Fibroblast of mammary gland (primary cell): ENCODE measurements at places on chromosomes 6 and 20.

- no peak for DNase-seq
These were observed 3.5 kb downstream of the MMP24OS start for GRCh38 chr20:35274172-35275092.

- DNase-seq = no peak
These were observed 27.5 kb downstream of the TOX2 start for GRCh38 chr20:43942201-43942590.

DNA sequence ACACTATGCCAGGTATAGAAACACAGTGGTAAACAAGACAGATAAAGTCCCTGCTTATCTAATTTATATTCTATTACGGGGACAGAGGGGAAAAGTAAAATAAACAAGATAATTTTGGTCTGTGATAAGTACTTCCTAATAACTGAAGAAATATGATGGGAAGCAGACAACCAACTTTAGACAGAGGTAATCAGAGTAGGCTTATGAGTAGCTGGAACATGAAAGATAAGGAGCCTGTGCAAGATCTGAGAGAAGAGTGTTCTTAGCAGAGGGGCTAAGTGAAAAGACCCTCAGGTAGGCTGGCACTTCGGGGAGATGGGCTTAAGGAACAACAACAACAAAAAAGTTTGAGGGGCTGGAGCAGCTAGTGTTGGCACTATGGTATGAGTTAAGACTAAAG lies 4.1 kb downstream of the RNF8 start:
- no peak for DNase-seq

GRCh38 chr6:128161839-128162238 lies 261.0 kb upstream of the THEMIS start:
- no peak for DNase-seq

- DNase-seq = peak; percentile 33
These were observed 10.7 kb upstream of the EDN1 start for GRCh38 chr6:12279322-12280091.

DNA sequence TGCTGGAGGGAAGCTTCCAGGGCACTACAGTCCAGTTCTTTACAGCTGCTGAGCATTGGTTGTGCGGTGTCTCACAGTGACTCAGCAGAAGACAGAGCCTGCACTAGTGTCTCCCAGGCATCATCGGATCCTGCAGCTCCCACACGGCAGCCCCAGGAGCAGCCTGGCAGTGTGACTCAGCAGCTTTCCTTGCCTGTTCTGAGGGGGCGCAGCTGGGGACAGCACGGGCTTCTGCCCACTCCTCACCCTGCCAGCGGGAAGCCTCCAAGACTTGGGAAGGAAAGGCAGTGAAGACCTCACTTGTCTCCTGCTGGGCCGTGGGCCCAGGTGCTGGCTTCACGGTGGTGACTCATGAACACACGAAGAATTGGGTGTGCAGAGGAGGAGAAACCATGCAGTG lies 165.4 kb downstream of the SYNDIG1 start:
- DNase-seq = peak; percentile 90

DNA sequence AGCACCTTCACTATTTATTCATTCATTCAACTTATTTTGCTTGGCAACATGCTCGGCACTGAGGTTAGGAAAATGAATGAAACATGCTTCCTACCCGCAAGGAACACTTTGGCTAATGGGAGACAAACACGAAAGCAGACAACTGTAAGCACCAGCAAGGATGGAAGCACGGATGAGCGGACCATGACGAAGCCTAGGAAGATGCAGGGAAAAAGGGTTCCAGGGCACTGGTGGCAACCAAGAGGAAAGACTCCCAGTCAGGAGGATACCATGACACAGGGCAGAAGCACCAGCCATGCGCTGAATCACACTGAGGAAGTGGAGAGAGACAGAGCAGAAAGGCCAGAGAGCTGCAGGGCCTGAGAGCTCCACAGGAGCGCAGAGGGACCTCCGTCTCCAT lies 9.8 kb downstream of the PDE10A start:
- DNase-seq = no peak

- peak; percentile 68 for DNase-seq
These were observed 102.4 kb downstream of the CDH26 start for GRCh38 chr20:60060593-60060992.

GRCh38 chr20:1037039-1037438 lies 34.9 kb upstream of the RSPO4 start:
- DNase-seq = no peak

- peak; percentile 53 for DNase-seq
These were observed 553.8 kb upstream of the PTCHD4 start for GRCh38 chr6:48664826-48665225.

DNA sequence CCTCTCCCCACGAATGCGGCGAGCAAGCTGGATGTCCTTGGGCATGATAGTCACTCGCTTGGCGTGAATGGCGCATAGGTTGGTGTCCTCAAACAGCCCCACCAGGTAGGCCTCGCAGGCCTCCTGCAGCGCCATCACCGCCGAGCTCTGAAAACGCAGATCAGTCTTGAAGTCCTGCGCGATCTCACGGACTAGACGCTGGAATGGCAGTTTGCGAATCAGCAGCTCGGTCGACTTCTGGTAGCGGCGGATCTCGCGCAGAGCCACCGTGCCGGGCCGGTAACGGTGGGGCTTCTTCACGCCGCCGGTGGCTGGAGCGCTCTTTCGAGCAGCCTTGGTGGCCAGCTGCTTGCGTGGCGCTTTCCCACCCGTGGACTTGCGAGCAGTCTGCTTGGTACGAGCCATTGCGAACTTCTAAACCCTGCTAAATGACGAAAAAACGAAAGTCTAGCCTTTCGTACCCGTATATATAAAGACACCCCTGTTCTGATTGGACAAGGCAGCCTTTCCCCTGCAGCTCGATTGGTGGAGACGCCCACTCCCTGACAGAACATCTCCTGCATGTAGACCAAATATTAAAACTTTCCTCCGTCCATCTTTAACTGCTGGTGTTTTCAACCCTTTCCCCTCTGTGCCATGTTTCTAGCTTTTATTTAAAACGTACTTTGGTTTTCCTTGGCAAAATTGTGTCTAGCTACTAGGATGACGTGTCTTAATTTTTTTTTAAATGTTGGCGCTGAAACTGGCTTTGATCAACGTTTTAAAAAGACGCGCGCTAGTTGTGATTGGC lies 109.8 kb downstream of the HFE start:
- DNase-seq = peak; percentile 89

DNA sequence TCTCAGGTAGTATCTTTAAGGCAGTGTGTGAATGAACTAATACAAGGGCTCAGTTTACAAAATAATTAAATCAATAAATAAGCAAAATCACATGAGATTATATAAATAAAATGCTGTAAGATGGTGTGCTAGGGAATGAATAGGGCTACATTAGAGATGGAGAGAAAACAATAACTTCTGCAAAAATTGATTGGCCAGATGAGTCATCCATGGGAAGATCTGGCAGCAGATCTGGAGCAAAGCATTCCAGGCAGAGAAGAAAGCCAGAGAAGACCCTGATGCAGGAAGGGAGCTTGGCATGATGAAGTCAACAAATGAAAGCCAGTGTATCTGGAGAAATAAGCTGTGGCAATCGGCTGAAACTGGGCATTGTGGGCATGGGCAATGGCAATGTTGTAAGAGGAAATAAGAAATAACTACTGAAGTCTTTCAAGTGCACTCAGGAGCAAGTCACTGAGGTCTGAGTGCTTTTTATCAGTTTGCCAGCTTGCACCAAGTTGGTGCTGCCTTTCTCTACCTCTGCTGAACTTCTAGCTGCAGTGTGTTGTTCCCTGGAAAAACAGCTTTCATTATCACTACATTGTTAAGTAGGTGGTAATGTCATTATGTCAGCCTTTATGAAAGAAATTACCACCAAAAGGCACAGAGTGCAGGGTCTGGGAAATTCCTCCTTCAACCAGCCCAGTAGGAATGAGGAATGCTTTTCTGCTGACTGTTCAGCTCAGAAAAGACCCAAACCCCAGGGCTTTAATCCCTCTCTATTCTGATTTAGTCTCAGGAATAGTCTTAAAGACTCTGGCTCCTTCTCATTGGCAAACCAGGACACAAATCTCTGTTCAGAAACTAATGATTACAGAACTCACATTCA lies 231.6 kb downstream of the HTR1B start:
- peak; percentile 4 for DNase-seq

- DNase-seq = no peak
These were observed 3.5 kb downstream of the RING1 start for GRCh38 chr6:33211666-33212422.

- DNase-seq = peak; percentile 76
These were observed 138.0 kb downstream of the HFE start for GRCh38 chr6:26224940-26225847.

DNA sequence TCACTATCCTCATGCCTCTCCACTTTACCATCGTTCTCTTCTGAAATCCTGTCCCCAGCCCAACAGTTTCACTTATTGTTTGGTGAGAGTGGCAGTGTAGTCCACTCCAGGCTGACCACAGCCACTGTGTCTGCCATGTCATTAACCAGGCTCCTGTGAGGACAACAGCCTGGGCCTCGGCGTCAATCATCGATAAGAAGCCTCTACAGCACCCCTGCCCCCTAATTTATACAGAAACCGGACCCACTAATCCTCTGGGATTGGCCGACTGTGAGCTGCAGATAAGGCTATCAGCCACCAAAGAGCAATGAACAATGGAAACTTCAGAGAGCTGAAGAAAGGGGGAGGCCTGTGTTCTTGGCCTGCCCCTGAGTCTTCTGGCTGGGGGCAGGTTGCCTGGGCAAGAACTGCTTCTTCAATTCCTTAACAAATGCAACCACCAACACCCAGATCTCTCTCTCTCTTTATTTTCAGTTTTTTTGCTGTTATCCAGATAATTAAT lies 3.4 kb downstream of the EGFL8 start:
- DNase-seq = no peak
